CD8-positive, alpha-beta T cell (primary cell): ENCODE measurements at places on chromosomes 7 and 10.

DNA sequence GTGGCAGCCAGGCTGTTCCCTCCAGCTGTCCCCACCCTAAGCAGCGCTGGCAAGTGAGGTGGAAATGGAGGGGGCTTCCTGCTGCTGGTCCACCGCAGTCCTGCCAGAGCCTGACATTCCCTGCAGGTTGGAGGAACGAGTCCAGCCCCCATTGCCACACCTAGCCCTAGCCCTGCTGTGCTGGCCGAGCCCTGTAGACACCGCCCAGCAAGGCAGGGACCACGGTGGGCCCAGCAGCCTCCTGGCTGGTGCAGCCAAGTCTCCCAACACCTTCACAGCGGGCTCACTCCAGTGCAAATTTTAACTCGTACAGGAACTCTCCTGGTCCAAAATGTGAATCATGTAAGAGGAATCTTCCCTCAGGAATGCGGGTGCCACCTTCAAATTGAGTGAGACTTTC is 116.3 kb downstream of the PAXIP1 start:
- no peak for DNase-seq

DNA sequence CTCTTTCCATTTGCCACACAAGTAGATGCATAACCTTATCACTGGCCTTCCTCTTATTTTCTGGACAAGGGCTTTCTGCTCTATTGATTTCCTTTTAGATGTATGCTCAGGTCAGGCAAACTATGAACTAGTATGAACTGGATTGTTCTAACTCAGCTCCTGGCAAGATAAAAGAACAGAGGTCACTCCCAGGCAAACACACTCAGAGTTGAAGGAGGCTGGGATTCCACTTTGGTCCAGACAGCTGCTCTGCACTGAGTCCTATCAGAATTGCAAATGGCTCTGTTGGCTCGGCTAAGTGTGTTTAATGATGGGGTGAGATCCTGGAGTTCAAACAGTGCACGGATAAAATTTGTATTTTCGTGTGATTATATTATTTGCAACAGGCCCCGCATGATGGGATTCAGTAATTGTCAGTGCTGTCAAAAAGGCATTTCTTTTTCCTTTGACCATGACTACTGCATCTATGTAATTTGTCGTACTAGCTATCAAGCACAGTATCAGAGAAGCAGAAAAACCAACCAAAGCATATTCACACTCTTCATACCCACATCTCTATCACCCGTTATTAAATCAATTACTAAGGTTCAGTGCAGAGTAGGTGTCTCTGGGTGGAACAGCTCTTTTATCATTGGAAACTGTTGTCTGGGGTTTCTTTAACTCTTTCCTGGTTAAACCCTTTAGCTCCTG is 288.1 kb upstream of the PRKCQ start:
- DNase-seq: no peak

GRCh38 chr7:31919678-31920369 is 150.4 kb downstream of the PDE1C start:
- DNase-seq: no peak

- DNase-seq: no peak
Observed at GRCh38 chr7:27999829-28000228, 180.8 kb downstream of the JAZF1 start.

GRCh38 chr10:103548006-103548405 is 54.5 kb downstream of the NEURL1 start:
- DNase-seq: no peak

GRCh38 chr7:158432369-158433341 is 155.0 kb downstream of the PTPRN2 start:
- no peak for DNase-seq

DNA sequence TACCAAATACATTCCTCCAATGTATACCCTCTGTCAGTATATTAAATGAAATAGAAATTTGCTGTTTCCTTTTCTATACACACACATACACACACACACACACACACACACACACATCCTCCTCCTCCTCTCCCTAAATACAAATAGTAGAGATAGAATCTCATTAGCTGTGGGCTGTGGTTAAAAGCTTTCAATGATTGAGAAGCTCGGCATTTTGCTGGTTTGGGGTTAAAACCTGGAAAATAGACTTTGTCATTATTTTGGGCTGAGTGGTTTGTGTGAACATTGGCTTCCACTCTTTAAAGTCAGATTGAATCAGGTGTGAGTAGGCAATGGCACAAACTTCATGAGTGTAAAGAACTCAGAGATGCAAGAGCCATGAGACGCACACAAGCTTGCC is 596.0 kb downstream of the XPNPEP1 start:
- no peak for DNase-seq

DNA sequence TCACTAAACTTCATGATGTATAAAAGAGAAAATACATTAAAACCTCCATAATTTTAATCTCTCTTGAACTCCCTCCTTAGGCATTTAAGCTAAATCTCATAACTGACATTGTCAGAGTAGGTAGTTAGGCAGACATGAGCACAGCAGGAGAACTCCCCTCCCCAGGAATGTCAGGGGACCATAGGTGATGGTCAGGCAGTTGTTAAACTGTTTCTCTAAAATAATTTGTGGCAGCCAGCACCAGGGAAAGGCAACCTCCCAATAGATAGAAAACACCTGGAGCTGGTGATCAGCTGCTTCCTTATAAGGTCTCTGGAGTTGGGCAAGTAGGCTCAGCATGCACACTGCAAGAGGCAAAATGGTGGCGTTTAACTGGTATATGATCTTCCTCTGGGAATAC is 73.0 kb downstream of the TPK1 start:
- no peak for DNase-seq

GRCh38 chr7:114047889-114048288 is 129.1 kb upstream of the PPP1R3A start:
- no peak for DNase-seq

GRCh38 chr7:16484453-16485158 is 19.1 kb upstream of the SOSTDC1 start:
- no peak for DNase-seq
